ENCODE measurements at places on chromosomes 2 and 18.
A peak's percentile ranks its signal among the peaks of the same experiment; 100 is the strongest.

DNA sequence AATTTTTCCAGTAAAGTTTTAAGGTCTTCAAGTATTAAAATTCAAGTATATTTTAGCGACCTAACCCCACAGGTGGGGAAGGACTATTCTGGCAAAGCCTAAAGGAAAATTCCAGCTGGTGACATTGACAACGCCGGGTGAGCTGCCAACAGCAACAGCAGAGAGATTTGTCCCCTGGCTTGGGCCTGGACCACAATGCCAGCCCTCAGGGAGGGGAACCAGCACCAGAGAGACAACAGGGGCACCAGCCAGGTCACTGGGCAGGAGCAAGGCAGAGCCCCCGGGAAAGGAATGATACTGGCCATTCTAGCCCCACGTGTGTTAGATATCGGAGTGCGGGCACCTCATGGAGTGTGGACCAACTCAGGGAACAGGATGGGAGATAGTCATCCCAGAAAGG lies 95.7 kb downstream of the ARMC9 start:
- no peak for DNase-seq

- no peak for DNase-seq
These were observed 10.0 kb downstream of the CAPN10 start for GRCh38 chr2:240596491-240596931.

- no peak for DNase-seq
These were observed 12.2 kb upstream of the SH3BP4 start for GRCh38 chr2:234939576-234939975.

GRCh38 chr2:171084128-171084527 lies 76.6 kb downstream of the TLK1 start:
- no peak for DNase-seq

GRCh38 chr18:32175265-32175664 lies 14.6 kb upstream of the MEP1B start:
- no peak for DNase-seq

- DNase-seq: no peak
These were observed 1058.3 kb upstream of the TMEFF2 start for GRCh38 chr2:193253014-193253530.

DNA sequence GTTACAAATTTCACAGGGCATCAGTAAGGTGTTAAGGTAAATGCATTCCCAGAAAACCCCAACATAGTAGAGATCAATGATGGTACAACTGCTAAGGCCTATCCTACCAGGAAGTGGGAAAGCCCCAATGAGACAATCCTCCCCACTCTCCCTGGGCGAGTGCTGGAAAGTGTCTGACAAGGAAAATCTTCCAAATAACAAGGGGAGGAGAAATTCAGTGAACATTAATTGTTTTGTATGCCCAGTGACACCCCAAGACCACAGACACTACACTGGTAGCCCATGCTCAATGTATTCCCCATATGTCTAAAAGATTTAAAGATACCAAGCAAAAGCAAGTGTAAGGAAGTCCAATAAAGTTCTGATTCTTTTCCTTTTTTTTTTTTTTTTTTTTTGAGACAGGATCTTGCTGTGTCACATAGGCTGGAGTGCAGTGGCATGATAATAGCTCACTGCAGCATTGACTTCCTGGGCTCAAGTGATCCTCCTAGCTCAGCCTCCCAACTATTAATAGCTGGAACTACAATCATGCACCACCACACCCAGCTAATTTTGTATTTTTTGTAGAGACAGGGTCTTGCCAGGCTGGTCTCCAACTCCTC lies 24.7 kb downstream of the B4GALT6 start:
- DNase-seq: no peak

DNA sequence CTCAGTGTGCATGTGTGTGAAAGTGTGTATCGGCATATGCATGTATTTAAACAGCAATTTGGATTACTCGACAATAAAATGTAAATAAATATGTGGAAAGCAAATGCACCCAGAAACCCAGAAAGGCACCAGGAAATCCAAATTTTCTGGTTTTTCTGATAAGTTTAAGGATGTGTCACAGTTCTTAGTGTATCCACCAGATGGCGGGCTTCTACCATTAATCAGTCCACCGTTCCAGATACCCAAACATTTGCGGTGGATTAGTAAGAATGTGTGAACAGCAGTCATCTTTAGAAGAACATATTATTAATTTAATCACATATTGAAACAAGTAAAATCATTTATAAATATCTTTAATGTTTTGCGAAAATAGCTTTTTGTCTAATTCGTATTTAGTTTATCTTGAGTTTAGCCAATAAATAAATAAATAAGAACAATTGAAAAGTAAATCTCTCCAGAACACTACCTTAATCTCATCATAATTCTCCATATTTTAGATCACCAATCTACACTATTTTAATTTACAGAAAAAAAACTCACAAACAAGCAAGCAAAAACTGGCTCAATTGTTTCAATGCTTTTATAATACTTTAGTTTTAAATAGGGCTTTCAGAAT lies 298.9 kb downstream of the DSEL start:
- peak; percentile 46 for DNase-seq

DNA sequence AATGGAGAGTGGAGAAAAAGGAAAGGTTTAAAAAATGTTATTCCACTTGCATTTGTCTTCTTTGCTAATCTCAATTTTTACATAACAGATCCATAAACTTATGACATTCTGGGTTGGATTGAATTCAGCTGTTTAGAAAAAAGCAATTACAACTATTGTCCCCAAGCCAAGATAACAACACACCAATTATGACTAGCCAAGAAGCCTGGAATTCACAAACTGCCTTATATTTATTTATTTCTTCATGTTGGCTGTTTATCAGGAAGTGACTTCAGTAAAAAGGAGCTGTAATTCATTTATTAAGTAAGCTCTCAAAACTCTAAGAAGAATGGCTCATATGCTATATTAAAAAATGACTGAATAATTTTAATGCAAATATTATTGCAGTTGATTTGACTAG lies 137.4 kb downstream of the CALCRL start:
- DNase-seq: no peak

DNA sequence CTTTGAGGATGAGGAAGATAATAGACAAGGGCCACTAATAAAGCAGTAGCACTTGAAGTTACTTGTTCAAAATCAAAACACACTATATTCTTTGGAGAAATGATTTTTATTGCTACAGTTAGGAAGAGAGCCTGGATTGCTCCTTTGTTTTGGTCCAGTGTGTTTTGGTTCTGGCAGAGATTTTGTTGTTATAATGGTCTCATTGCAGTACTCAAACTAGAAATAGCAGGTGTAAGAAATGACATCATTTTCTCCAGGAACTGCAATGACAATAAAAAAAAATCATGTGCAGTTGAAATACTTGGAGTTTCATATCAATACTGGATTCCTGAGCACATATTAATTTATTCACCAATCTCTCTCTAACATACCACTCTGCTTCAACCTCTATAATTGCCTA lies 490.3 kb downstream of the CCDC85A start:
- DNase-seq: no peak

- no peak for DNase-seq
These were observed 10.7 kb downstream of the KIF3C start for GRCh38 chr2:25971596-25971995.

GRCh38 chr2:128403814-128404708 lies 85.4 kb upstream of the HS6ST1 start:
- DNase-seq: no peak

- DNase-seq: peak; percentile 67
These were observed 948 bp upstream of the GATA6 start for GRCh38 chr18:22168360-22168921.

- no peak for DNase-seq
These were observed 794.4 kb upstream of the ID2 start for GRCh38 chr2:7887441-7887840.

DNA sequence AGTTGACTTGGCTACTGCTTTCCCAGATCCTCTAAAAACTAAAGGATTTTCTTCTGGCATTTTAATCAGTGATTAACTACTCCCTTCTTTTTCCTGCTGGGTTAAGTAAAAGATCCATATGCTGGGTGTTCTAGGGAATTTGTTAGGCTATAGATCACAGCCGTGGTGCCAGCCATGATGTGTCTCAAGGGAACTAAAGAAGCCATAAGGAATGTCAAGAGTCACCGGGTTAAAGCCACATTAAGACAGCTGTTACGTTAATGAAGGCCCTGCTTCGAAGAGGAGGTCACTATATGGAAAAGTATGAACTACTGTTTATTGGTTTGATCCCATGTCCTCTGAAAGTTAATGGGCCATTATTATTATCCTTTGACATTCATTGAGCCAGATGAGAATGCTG lies 70.7 kb downstream of the PAX3 start:
- no peak for DNase-seq

DNA sequence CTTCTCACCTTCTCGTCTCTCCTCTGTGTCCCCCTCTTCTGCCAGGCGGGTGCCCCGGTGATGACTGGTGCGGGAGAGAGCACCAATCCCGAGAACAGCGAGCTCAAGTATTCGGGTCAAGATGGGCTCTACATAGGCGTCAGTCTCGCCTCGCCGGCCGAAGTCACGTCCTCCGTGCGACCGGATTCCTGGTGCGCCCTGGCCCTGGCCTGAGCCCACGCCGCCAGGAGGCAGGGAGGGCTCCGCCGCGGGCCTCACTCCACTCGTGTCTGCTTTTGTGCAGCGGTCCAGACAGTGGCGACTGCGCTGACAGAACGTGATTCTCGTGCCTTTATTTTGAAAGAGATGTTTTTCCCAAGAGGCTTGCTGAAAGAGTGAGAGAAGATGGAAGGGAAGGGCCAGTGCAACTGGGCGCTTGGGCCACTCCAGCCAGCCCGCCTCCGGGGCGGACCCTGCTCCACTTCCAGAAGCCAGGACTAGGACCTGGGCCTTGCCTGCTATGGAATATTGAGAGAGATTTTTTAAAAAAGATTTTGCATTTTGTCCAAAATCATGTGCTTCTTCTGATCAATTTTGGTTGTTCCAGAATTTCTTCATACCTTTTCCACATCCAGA lies 31.3 kb downstream of the GATA6 start:
- DNase-seq: no peak

- DNase-seq: no peak
These were observed 24.5 kb downstream of the ROCK2 start for GRCh38 chr2:11319939-11320338.

DNA sequence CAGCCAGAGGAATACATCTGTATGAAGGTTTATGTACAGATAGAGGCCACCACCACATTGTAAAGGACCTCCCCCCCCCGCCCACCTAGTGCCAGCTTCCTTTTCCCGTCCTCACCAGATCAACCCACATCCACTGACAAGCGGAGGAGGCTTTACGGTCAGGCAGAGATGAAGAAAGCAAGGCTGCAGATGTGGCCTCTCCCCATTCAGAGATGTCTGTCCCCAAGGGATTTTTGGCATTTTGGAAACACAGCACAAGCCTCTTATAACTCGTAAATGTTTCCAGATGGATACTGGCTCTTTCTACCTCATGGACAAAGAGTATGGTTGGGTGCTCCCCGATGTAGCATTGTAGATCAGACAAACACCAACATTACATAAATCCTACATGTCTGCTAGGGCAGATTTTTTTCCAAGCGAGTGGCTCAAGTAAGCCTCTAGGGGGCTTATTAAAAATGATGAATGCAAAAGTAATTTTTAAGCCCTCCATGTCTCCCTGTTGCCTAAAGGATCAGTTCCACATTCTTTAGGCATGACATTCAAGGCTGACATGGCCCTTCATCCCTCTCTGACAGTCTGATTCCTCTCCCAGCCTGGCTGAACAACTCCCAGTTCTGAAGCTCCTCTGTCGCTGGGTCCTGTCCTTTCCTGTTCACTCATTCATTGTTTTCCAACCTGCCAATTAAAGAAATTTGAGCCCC lies 11.7 kb downstream of the VIT start:
- DNase-seq: no peak

DNA sequence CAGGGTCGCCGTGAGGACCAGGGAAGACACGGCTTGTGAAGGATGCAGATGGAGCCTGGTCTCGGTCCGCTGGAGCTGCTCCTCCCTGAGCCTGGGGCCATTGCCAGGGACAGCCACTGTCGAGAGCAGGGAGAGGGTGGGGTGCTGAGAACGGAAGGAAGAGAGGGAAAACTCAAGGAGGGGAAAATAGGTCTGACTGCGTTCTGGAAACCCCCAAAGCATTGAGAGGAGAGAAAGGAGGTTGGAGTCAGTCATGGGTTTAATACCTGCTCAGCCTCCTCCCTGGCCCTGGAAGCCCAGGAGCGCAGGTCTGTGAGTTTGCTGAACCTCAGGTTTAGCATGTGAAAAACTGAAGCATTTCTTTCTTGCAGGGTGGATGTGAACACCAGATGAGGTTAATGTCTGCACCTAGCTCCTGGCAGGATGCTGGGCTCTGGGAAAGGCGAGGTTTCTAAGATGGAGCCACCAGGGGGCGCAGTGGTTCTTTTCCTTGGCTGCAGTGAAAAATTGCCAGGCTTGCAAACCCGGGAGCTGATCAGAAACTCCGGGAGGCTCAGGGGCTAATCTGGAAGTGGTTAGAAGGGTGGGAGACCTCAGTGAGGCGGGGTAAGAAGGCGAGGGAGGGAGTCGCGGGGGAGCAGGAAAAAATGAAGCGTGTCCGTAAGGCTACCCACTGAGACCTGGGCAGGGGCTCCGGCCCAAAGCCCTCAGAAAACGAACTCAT lies 33.6 kb upstream of the RNF149 start:
- peak; percentile 80 for DNase-seq

GRCh38 chr2:39481611-39482010 lies 44.5 kb upstream of the MAP4K3 start:
- no peak for DNase-seq

- DNase-seq: no peak
These were observed 188.9 kb upstream of the ITGA4 start for GRCh38 chr2:181268174-181268867.

DNA sequence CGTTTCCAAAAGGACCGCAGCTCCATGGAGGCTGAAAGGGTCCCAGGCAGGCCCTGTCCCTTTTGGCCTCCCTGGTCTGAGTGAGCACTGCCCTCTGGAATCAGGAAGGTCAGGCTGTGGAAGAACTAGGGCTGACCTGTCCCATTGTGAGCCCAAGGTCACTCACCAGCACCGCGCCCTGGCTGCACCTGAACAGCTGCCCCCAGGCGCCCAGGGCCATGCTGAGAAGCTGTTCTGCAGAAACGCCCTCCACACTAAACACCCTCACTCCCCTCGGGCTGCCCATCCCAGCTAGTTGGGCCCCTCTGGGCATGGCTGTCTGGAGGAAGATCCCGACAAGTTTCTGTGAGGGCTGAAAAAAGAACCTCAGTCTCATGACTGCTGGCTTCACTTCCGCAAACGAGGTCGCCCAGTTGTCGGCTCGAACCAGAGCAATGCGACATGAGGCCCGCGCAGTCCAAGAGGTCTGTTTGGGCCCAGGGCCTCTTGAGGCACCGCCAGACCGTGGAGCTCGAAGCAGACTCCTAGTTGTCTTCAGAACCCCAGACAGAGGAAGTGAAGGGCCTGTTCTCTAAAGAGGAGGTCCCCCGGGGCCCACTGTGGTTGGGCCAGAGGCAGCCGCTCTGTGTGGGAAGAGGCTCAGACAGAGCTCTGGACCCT lies 64.4 kb downstream of the INPP5D start:
- peak; percentile 24 for DNase-seq

- DNase-seq: no peak
These were observed 230.8 kb downstream of the TMEM182 start for GRCh38 chr2:102992607-102993006.

GRCh38 chr2:101478181-101479001 lies 3.5 kb upstream of the RFX8 start:
- no peak for DNase-seq

DNA sequence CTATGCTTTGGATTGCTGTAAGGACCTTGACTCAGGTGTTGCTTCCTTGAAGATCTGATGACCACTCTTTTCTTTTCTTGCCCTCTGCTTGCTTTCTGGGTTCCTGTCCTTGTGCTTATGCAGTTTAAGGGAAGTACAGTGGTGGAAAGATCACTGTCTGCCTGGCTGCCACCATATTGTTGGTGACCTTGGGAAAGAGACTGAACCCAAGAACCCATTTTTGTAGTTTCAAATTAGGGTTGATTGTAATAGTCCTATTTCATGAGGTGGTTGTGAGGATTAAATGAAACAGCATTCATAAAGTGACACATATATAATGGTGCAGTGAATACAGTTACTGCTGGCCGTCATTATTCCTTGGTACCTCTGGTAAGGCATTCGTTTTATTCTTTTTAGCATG lies 41.1 kb downstream of the MAP4K4 start:
- no peak for DNase-seq
